ENCODE measurements at places on chromosomes 4 and X.

GRCh38 chr4:1684506-1685234, 557 bp upstream of the FAM53A start:
- DNase-seq = no peak

GRCh38 chr4:115149106-115149505, 35.7 kb upstream of the NDST4 start:
- DNase-seq = no peak

DNA sequence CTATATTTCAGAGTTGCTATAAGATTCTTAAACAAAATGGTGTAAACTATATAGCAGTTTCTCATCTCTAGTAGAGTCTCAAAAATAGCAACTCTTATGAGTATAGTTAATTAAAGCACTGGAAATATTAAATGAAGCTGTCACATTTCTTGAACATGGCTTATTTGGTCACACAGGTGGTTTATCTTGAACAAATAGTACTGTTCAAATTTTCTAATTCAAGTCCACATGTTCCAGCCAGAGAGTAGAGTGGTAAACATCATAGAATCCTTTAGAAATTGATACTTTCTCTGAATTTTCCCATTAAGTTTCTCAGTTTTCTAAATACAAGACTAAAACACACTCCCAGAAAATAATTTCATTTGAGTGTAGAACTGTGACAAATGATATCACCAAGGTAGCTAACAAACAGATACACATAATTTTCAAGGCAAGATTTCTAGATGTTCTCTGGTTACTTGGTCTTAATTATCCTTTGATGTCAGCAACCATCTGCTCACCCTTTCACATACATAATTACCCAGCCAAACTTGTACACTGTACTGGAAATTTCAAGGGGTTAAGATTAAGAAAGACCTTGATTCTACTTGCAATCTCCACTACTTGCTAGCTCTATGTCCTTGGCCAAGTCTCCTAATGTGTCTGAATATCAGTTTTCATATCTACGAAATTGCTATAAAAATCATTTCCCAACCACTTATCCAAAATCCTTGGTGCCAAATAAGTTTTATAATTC, 24.3 kb upstream of the PAK3 start:
- DNase-seq = no peak

DNA sequence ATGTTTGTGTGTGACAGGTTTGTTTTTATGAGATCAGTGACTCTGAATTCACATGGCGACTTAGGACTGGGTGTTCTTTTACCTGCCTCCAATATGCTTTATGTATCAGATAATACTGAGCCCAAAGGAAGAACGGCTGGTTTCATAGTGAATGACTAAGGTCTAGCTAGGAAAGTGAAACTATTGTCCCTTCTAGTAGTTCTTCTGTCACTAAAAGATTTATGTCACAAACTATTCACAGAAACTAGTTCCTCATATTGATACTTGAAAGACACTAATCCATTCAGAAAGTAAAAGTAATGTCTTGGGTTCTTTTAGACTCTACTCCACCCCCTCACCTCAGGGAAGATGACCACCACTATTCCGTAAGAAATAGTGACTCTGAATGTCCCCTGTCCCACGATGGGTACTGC, 81.7 kb downstream of the EGF start:
- no peak for DNase-seq
